ENCODE measurements at places on chromosomes 2 and 18.

- DNase-seq = no peak
Observed at GRCh38 chr18:48938827-48939204, 11.9 kb downstream of the SMAD7 start.

- DNase-seq = no peak
Observed at GRCh38 chr2:23757686-23758433, 169.1 kb downstream of the ATAD2B start.

- no peak for DNase-seq
Observed at GRCh38 chr2:45177870-45178269, 168.6 kb upstream of the SIX2 start.

- no peak for DNase-seq
Observed at GRCh38 chr2:211397764-211398163, 841.4 kb downstream of the CPS1 start.

GRCh38 chr2:176542476-176542875 is 273.2 kb downstream of the MTX2 start:
- DNase-seq = no peak

- DNase-seq = no peak
Observed at GRCh38 chr2:235690809-235691450, 197.1 kb downstream of the AGAP1 start.

GRCh38 chr2:161104054-161104553 is 56.1 kb upstream of the TANK start:
- no peak for DNase-seq

- no peak for DNase-seq
Observed at GRCh38 chr2:42939411-42940206, 147.2 kb upstream of the HAAO start.

DNA sequence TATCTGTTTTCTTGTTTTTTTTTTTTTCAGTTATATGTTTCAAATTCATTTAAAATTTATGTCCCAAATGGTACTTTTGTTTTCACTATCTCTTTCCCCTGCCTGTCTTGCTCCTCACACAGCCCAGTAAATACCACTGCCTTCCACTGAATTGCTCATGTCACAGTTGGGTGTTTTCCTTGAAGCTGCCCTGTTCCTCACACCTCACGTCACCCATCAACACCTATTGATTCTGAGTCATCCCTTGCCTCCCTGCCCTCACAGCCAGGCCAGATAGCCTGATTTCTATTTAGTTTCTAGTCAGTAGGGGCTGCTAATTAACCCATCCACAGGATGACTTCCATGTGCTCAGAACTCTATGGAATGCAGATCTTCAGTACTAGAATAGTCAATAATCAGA is 25.3 kb downstream of the FSHR start:
- no peak for DNase-seq

- no peak for DNase-seq
Observed at GRCh38 chr2:63882395-63883105, 40.9 kb downstream of the UGP2 start.

DNA sequence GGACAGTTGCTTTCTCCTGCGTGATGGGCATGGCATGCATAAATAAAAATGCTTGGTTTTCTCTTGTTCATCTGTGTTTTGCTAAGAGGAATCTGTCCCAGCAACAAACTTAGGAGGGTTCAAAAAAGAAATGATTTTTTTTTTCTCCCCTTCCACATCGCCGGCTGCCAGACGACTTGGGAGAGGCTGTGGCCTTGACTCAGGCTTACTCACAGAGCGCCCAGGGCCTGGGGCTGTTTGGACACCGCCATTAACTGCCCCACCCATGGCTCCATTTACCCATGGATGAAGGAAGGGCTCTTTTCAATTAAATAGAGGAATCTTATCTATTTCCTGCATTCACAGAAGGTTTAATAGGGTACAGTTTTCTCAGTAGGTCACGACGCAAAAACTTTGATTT is 22.3 kb upstream of the SERPINB5 start:
- no peak for DNase-seq

DNA sequence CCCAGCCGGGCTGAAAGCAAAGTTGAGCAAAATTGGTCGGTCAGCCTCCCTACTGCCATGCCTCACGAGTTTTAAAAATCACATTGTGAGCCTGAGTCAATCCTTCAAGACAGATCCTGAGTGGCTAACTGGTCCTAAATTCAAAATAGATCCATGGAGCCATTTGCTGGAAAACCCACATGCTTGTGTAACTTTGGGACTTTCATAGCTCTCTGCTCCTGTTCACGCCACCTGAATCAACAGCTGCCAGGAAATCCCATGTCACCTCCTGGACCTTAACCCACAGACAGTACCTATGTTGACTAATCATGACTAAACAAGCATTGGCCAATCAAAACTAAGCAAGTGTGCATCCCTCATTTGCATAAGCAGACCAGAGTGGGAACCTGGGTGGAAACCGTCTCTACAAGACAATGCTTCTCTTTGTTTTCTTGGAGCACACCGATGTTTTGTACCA is 42.8 kb upstream of the LDLRAD4 start:
- no peak for DNase-seq

- no peak for DNase-seq
Observed at GRCh38 chr2:1893856-1894255, 149.5 kb upstream of the PXDN start.

DNA sequence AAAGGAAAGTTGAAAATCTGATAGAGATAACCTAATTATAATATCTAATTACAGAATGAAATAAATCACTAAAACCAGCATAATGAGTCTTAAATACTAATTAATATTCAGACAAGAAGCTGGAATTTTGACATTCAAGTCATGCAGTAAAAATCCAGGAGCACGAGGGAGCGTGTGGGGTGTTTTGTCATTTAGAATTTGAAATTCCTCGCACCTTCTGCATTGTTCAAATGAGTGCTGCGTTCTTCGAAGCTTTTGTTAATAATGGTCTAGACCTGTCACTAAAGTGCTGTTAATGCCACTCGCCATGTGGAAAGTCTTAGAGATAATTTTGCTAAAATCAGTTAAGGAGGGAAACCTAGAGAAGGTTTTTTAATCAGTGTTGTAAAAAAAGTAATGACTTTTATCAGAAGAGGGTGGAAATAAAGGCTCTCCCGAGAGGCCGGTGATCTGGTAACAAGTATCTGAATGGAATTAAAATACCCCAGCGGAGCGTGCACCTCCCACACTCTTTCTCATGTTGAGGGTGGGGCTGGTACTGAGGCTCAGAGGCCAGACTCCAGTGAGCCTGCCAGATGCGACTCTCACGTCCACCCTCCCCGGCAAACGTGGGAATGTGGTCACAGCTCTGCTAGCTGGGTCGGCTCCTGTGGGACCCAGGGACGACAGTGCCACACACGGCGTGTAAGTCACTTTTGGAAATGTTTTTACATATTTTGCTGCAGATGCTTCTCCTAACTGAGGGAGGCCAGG is 69.4 kb upstream of the MYT1L start:
- DNase-seq = no peak

DNA sequence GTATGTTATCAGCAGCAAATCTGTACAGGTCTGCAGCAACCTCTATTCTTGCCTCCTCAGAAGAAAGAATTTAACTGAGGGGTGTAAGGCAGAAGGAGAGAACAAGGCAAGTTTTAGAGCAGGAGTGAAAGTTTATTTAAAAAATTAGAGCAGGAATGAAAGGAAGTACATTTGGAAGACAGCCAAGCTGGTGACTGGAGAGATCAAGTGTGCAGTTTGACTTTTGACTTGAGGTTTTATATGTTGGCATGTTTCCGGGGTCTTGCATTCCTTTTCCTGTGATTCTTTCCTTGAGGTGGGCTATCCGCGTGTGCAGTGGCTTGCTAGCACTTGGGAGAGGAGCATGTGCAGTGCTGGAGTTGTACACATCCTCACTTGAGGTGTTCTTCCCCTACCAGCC is 16.5 kb upstream of the CERS6 start:
- no peak for DNase-seq

- no peak for DNase-seq
Observed at GRCh38 chr2:200575957-200576356, 9.9 kb upstream of the AOX1 start.

GRCh38 chr2:85390941-85391669 is 19.1 kb downstream of the CAPG start:
- DNase-seq = peak; percentile 53

Measured in neural crest cell (in vitro differentiated cells).